ENCODE measurements at places on chromosomes 1 and 21. TPM values are rescaled to one million over a fixed set of nuclear protein-coding genes. Genes with fewer than 3 reads are reported as not detected.

The DYRK3 gene
- total RNA-seq = 0.58 TPM

The HS2ST1 gene
- 17.4 TPM for total RNA-seq

The LDLRAD1 gene
- not detected for total RNA-seq

The GBP6 gene
- total RNA-seq = not detected

The PDIK1L gene
- total RNA-seq = 15.9 TPM

The WDR64 gene
- 0.24 TPM for total RNA-seq

The RIMS3 gene
- total RNA-seq = 15.6 TPM

The SPRR2G gene
- not detected for total RNA-seq

The ATF6 gene
- total RNA-seq = 26.1 TPM

The CFHR1 gene
- total RNA-seq = not detected

The HES3 gene
- not detected for total RNA-seq

The ETV3L gene
- not detected for total RNA-seq

The KANK4 gene
- 0.50 TPM for total RNA-seq
